ENCODE measurements at places on chromosomes 4 and X.

DNA sequence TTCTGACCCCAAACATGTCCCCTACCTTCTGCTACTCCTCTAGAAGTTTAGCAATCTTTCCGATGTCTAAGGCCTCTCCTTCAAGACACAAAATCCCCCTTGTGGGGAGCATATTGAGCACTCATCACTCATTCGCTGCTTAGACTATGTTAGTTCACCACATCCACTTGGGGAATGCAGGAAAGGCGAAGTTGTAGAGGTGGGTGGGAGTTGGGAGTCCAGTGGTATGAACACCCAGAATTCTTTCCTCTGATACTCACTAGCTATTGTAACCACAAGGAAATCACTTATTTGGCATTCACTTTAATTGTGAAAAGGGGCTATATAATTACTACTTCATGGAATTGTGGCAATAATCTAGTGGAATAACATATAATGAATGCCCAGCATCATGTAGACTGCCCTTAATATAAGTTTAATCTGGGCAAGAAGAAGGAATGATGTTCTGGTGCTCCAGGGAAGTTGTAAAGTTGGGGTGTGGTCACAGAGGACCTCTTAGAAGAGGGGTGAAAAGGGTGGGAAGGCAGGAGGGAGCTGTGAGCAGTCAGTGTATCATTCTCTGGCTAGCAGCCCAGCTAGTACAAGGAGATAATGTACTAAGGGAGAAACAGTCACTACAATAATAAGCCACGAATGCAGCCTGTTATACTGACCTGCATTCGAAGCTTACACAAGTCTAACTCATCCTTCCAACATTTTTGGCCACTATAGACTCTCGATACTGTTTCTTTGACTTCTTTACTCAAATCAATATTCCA is 468.2 kb upstream of the DIPK2B start:
- DNase-seq = no peak

DNA sequence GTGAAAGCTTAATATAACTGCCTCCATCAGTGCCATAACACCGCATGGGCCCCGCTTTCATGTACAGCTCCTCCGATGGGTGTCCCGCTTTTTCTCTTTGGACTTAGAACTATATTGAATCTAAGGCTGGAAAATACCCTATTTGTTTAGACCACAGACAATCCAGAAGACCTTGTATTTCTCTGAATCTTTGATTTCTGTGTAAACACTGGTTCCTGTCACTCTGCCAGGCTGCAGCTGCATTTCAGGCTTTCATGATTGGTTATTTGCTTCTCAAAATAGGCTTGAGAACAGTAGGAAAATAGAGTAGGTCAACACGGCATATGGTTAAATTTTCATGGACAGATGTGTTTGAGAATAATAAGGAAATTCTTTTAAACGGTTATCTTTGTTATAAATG is 80.0 kb downstream of the NWD2 start:
- no peak for DNase-seq

DNA sequence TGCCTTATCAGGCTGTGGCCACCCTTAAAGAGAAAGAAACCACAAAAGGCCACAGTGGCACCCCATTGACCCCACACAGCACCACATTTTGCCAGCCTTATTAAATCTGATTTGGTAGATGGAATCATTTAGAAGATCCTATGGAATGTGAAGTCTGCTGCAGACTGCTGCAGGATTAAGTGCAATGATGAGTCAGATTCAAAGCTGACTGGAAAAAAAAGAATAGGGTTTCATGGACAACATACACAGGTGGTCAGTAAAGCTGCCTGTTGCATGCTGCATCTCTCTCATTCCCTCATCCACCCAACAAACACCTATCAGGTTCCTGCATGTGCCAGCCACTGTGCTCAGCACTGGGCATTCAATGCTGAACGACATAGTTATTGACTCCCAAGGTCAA is 56.6 kb downstream of the CHST7 start:
- no peak for DNase-seq

DNA sequence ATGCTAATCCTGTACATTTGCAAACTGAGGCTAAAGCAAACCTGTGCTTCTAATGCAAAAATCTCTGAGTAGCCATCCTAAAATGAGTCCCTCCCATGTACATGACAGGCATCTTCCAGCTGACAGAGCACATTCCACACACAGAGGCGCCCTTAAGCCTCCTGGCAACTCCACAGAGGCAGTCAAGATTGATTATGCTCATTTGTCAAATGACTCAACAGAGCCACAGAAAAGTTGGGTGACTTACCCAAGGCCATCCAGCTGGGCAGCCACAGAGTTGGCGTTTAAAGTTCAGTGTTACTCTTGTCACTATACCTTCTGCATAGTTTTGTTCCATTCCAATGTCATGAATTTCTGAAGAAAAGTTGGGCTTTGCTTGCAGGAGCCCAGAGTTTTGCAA is 394.6 kb upstream of the FGF13 start:
- no peak for DNase-seq

DNA sequence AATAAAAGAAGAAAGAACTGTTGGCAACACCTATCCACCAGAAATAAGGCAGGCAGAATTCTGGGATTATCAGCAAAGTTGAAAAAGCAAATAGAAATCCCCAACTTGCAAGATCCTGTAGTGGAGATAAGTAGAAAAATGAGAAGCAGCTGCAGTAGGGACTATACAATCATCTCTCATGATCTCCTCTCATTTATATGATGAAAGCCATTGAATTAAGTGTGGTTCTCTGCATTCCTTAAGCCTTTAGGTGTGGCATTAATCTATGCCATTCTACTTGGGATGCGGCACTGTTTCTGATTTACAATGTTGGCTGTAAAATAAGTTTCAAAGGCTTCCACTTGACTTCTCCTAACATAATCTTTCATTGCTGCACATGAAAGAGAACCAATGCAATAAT is 869.8 kb downstream of the TRAM1L1 start:
- no peak for DNase-seq

DNA sequence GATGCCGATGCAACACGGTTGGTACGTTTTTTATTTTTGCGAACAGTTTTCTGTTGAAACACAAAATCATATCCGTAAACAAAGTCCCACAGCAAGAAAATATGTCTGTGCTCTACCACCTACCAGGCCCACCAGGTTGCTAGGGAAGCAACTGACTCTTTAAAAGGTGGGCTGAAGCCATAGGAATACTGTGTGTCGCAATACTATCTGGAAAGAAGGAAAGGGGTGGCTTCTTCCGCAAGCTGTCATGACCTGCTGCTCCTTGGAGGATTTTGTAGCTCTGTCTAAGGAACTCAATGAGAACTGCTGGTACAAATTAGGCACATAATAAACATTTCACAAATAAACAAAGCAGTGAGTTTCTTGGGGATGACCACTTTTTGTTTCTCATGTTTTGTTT is 46.5 kb downstream of the BEND2 start:
- DNase-seq = no peak

DNA sequence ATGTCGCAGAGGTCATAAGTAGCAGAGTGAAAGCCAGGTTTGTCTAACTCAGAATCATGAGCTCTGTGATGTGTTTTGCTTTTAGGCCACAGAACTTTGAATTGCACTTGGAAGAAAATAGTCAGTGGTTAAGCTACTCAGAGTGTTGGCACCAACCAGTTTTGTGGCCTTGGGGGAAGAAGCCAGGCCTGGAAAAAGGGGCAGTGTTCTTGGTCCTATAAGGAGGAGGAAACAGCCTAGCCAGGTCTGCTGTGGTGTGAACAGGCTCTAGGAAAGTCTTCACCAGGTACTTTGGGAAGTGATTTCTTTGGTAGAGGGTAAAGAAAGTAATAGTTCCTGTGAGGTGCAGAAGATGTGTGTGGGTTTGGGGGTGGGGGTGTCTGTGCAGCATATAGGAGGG is 49.2 kb downstream of the FHIP1A start:
- no peak for DNase-seq

DNA sequence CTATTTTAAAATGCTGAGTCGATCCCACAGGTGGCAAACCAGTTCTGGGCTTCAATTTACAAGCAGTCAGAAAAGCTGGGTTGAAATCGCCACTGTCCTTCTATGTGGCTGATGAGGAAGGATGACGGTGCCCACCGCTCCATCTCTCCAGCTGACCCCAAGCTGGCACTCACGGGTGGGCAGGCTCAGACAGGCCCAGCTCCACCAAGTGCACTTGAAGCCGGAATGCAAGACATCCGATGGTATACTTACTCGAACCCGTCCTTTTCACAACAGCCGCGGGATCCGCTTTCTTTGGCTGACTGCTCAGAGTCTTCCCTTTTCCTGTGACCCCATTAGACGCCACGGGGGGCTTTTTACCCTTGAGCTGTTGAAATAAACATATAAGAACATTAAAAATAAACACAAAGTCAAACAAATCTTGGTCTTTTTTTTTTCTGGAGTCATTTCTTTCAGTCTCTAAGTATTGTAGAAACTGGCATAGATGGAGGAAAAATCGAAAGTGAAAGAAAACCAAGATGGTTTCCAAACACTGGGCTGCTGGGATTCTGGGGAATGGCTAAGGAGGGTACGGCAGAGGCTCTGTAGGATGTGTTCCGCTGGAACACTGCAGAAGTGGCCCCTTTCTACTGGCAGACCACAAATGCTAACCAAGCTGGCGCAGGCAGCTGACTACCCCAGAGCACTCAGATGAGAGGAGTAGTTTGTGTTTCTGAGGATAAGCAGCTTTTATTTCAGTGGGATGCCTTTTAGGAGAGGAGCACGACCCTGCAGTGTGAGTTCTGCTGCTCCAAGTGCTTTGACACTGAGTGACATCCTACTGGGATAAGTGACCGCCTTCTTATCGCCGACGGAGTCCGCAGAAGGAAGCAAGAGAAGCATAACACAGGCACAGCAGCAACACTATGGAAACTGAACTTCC is 160.9 kb downstream of the AFAP1 start:
- no peak for DNase-seq

GRCh38 chr4:177001271-177002175 is 208.8 kb upstream of the VEGFC start:
- no peak for DNase-seq

DNA sequence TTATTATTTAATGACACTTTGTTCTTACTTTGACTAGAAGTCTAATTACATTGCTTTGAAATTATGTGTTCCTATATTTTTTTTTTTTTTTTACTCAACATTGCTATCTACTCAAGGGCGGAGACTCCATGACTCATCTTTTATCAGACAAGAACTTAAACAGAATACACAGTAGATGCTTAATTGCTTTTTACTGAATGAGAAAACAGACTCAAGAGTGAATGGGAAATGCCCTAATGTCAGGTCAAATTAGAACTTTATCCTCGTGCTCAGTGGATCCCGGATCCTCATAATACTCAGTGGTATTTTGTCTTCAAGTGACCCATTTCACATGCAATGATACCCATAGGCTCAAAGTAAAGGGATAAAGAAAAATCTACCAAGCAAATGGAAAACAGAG is 954.5 kb upstream of the IGFBP7 start:
- no peak for DNase-seq

DNA sequence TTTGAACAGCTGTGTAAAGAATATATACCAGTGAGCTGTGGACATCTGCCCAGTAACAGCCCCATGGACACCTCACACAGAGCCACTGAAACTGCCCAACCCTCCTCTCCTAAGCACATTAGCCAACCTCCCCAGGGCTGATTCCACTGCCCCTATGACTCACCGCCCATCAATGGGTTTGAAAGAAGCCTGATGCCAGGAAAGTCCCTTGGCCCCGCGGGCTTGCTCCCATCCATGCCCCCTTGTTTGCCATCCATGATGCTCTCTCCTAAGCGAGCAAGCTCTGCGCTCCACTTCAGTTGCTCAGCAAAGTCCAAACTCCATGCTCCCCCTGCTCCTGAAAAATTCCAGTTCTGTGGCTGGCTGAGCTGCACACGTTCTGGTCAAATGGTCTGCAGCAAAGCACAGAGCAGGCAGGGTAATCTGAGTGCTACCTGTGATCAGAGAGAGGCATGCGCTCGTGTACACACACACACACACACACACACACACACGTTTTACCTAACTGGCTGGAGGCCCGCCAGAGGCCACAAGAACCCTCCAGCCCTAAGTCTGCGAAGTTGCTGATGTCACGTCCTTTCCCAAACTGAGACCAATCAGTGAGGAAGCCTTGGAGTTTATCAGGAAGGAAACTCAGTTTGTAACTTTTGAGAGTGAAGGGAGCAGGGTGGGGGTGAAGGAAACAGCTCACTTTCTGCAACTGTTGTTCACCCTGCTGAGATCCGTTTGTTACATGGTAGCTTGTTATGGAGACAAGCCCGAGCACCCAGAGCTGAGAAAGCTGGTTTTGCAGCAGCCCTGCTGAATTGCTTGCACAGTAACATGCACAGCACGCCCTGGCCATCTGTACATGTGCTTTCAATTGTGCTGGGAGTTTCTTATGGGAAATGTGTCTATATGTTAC is at the start of gene ASB9:
Gene ASB9 (minus strand): TSS at position 466 of the 904 bp plus-strand sequence. CDS start 209 bp downstream, at position 257.
- no peak for DNase-seq

DNA sequence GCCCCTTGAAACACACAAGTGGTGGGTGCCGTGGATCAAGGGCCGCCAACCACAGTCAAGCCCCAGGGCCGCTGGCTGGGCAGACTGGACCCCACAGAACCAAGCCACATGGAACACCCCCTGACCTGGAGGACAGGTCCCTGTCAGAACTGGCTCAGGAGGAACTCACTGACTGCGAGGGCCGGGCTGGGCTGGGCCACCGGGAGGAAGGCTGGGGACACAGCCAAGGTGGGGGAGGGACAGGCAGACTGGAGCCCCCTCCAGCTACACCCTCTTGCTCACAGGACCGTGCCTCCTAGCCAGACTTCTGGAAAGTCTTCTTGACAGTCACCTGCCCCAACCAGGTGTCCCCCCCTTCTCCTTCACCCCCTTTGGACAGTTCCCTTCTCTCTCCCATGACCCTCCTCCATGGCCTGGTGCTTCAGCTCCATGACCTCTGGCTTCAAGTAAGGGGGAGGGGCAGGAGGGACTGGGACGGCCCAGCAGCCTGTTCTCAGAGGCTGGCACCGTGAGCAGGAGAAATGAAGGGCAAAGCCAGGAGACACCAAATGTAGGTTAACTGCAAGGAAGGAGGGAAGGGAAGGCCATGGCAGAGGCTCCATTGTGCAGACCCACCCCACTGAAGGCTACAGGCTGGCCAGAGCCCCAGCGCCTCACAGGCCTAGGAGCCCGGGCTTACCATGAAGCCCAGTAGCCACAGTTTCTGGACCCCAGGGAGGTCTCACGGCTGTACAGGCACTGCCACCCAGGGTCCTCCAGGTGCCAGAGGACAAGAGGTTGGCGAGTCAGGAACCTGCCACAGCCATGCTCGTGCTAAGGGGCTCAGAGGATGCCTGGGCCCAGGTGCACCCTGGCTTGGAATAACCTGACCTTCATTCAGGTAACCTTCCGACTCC is 22.6 kb upstream of the DUSP9 start:
- DNase-seq = no peak

DNA sequence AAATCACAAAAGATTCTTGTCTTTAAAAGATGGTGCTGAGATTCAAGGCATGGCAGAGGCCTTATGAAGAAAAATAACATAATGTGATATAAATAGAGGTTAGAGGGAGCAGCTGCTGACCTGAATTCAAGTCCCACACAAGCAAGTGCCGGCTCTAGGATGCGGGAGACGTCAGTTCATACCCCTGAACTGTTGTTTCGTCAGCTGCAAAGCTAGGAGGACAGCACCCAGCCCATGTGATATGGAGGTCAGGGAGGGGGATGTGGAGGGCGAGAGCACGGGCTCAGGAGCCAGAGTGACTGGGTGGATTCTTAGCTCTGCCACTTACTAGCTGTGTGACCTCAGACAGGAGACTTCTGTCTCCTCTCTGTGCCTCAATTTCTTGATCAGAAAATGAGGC is 77.9 kb downstream of the JAKMIP1 start:
- DNase-seq = no peak
